Pancreas (tissue), 10 donors: ENCODE measurements at places on chromosomes 2 and 18. TPM values are rescaled to one million over a fixed set of nuclear protein-coding genes. Genes with fewer than 3 reads are reported as not detected.

GRCh38 chr2:239425631-239426030 lies 24.8 kb upstream of the HDAC4 start:
- no peaks in the 10 kb centered on the region for H3K4me1 ChIP-seq
- H3K4me3 ChIP-seq, result no peak overlapping the region
- H3K27ac ChIP-seq, result no peak overlapping the region

GRCh38 chr18:57856557-57857280 lies 53.6 kb upstream of the ATP8B1 start:
- H3K36me3 ChIP-seq, result no peaks in the 10 kb centered on the region
- no peaks in the 10 kb centered on the region for H3K4me1 ChIP-seq
- no peak overlapping the region for H3K27ac ChIP-seq
- no peak overlapping the region for H3K4me3 ChIP-seq

DNA sequence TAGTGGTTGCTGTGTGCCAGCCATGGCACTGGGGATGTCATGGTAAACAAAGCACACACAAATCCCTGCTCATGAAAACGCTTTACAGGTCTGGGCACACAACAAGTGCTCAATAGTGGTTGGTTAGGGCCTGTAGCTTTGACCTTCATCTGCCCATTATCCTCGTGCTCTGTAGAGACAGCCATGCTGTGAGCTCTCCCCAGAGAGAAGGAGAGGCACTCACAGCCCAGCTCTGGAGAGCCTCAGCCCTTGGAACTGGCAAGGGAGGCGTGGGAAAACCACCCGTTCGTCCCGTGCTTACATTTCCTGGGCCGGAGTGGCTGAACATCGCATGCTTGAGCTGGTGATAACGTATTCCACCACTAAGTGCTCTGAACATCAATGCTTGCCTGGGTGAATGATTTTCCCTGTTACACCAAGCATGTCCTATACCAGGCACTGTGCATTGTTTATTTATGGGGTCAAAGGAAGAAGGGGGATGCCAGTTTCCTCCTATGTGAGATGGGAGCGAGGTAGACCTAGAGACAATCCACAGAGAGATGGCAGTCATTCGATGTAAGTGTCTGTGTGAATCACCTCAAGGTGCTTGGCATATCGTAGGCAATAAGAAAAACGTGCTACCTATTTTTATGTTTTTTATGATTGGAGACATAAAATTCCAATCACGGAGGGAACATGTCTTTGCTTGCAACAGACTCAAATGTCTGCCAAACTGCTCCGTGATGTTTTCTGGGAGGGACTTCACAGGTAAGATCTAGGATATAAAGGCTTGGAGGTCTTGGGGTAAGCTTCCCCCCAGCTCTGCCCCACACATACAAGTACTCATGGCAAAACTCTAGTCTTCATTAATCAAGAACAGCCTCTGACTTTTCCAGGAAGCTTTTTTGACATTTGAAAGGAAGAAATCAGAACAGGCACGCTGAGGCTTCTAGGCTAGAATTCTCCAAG lies 75.5 kb downstream of the DDX1 start:
- no peak overlapping the region for H3K4me3 ChIP-seq
- no peaks in the 10 kb centered on the region for H3K4me1 ChIP-seq
- no peaks in the 10 kb centered on the region for H3K36me3 ChIP-seq
- no peak overlapping the region for H3K27ac ChIP-seq
- no peaks in the 10 kb centered on the region for H3K27me3 ChIP-seq

DNA sequence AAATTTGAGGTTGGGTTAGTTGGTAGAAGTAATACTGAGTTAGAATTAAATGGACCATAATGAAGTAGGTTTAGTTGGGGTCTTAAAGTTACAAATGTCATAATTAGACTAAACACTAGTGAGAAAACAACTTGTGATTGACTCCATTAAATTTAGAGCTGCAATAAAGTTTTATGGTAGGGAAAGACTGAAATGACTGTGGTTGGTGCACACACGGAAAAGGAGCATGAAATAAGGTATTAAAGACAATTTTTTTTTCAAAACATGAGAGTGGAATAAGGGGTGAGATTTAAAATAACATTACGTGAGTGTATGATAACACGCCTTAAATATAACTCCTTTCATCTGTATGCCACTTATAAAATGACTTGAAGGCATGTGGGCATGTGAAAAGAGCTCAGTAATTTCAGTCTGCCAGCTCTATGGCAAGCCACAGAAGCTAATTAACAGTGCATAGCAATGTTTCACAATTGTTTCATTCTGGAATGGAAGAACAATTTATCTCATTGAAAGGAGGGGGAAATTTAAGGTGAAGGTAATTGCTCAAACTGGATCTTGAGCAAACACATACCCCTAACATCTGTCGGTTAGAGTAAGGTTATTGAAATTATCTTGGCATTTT lies 1.4 kb downstream of the FRZB start:
- no peak overlapping the region for H3K27ac ChIP-seq
- H3K36me3 ChIP-seq, result no peaks in the 10 kb centered on the region
- no peaks in the 10 kb centered on the region for H3K27me3 ChIP-seq

GRCh38 chr2:29763371-29763770 lies 158.0 kb downstream of the ALK start:
- H3K36me3 ChIP-seq, result no peaks in the 10 kb centered on the region
- no peaks in the 10 kb centered on the region for H3K27me3 ChIP-seq
- H3K4me3 ChIP-seq, result no peak overlapping the region
- H3K4me1 ChIP-seq, result no peaks in the 10 kb centered on the region

DNA sequence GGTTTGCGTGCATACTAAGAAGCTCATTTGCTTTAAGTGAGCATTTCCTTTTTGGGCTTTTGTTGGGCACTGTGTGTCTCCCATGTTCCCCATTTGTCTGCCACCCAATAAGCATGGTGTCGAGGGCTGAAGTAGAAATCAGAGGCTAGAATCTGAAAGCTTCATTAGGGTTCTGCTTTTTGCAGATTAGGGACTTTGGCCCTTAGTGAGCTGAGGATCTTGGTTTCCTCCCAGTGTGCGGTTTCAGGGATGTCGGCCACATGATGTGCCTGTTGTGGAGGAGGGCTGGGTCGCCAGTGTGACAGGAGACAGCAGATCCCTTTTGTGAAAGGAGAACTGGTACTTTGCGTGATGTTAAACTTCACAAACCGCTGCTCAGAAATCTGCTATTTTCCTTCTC lies 41.1 kb downstream of the PLEKHB2 start:
- peaks cover 33% of the 10 kb centered on the region for H3K36me3 ChIP-seq
- H3K27me3 ChIP-seq, result no peaks in the 10 kb centered on the region
- no peak overlapping the region for H3K4me3 ChIP-seq
- H3K4me1 ChIP-seq, result no peaks in the 10 kb centered on the region
- no peak overlapping the region for H3K27ac ChIP-seq

DNA sequence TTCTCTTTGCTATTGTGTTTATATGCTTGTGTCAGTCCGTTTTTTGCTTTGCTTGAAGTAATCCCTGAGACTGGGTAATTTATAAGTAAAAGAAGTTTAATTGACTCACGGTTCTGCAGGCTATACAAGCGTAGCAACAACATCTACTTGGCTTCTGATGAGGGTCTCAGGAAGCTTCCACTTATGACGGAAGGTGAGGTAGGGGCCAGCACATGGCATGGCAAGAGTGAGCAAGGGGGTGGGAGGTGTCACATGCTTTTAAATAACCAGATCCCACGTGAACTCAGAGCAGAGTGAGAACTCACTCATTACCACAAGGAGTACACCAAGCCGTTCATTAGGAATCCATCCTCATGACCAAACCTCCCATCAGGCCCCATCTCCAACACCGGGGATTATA lies 540.3 kb downstream of the TDRD15 start:
- H3K4me1 ChIP-seq, result no peaks in the 10 kb centered on the region
- no peak for DNase-seq
- no peaks in the 10 kb centered on the region for H3K27me3 ChIP-seq
- no peaks in the 10 kb centered on the region for H3K36me3 ChIP-seq
- no peak overlapping the region for H3K4me3 ChIP-seq
- no peak overlapping the region for H3K27ac ChIP-seq

DNA sequence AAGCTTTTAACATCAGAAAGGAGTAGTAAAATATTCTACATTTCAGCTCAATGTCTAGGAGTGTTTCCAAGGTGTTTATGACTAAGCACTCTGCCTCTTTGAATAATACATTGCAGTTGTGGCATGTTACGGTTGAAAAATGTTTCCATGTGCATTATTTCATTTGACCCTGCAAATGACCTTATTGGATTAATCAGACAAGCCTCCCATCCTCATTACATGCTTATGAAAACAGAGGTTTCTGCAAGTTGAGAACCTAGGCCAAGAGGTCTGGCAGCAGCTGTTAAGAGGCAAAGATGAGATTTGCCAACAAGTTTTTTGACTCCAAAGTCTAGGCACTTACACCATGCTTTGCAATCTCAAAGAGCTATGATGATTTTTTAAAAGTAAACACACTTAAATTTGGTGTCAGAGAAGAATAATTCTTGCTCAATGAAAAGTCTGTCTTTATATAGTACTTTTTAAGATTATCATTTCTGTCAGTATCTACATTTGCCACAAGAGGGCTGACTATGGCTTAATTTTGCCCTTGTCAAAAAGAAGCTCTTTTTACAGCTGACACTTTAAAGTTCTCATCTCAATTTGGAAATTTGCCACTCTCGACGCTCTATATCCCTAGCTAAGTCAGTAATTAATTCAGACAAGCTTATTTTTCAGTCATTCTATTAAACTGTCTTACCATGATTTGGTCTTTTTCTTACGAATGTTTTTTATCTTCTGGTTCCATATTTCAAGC lies 260.6 kb downstream of the PAX3 start:
- no peaks in the 10 kb centered on the region for H3K4me1 ChIP-seq
- H3K27me3 ChIP-seq, result no peaks in the 10 kb centered on the region
- H3K36me3 ChIP-seq, result no peaks in the 10 kb centered on the region
- DNase-seq, result no peak
- H3K4me3 ChIP-seq, result no peak overlapping the region

DNA sequence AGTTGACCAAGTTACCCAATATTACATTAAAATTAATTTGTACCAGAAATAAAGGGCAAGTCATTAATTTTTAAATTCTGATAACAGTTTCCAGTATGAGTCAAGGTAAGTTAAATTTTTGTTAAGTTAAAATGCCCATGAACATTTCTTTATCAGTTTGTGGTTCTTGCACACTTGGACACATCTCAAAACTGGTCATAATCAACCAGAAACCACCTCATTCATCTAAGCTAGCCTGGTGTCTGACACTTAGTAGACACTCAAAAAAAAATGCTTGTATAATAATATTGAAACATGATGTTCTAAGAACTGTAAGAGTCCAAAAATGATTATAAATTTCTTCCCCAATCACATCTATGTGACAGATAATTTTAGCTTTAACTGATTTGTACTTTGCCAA lies 62.4 kb downstream of the SATB2 start:
- H3K27me3 ChIP-seq, result no peaks in the 10 kb centered on the region
- DNase-seq, result no peak
- H3K4me1 ChIP-seq, result no peaks in the 10 kb centered on the region
- H3K27ac ChIP-seq, result no peak overlapping the region

DNA sequence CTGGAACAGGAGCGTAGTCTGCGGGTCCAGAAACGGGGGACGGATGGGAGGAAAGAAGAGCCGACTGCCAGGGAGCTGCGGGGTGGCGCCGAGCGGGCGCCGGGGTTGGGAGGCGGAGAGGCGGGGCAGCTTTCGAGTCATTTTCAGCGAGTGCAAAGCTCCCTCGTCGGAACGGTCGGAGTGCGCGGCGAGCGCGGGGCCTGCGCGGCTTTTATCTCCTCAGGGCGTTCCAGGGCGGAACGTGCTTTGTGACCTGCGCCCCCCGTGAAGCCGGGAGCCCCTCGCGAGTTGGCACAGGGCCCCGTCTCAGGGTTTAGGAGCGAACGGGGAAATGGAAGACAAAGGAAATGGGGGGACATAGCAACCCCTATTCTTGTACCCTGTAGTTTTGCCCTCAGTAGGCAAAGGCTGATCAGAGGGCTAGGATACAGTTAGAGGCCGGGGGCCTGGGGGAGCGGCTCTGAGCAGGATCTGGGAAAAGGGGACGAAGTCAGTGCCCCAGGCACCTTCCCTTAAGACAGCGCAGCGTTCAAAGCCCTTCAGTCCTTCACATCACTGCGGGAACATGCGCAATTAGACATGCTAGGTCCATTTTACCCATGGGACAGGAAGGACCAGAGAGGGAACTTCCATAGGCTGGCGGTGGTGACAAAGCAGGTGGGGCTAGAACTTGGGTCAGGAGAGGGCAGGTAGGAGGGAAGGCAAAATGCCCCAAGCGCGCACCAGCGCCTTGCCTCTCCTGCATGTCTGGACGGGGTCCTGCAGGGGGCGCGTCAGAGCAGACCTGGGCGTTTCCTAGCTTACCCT lies 60.1 kb upstream of the IL1RL1 start:
- H3K4me1 ChIP-seq, result peaks cover 2% of the 10 kb centered on the region
- DNase-seq, result peak; percentile 47
- no peaks in the 10 kb centered on the region for H3K36me3 ChIP-seq
- peaks cover 4% of the 10 kb centered on the region for H3K27me3 ChIP-seq
- H3K4me3 ChIP-seq, result no peak overlapping the region

DNA sequence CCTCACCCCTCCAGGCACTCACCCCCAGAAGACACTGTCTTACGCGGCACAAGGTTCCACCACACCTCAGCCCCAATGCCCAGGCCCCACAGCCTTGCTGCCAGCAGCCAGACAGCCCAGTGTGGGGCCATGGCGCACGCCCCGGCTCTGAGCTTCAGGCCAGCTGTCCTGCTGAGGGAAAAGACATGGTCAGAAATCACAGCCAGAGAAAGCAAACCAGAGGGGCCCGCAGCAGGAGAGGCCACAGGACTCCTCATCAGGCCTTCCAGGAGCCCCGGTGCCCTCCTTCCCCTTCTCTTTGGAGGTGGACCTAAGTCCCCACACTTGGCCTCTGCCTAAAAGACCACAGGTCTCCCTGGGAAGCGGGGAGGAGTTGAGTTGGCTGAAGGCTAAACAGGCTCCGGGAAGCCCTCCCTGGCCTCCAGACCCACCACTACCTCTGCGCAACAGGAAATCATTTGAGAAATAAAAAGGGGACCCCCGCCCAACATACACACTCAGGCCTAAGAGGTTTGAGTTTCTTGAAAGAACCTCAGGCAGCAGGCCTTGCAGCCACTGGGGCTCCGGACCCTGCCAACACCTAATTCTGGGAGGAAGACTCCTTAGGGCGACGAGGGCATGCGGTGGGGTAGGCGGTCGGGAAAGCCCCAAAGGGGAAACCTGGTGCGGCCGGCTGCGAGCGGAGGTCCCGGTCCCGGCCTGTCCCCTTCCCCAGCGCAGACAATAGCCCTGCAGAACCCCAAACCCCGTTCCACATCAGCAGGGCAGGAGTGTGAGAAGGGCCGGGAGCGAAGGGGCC lies 1.9 kb downstream of the SEMA4C start:
- no peak for DNase-seq
- H3K36me3 ChIP-seq, result peaks cover 14% of the 10 kb centered on the region
- no peaks in the 10 kb centered on the region for H3K27me3 ChIP-seq
- H3K27ac ChIP-seq, result peak overlapping the region; percentile 88

GRCh38 chr2:18610090-18610489 lies 20.7 kb upstream of the NT5C1B start:
- H3K4me3 ChIP-seq, result no peak overlapping the region
- DNase-seq, result no peak
- H3K4me1 ChIP-seq, result no peaks in the 10 kb centered on the region
- no peaks in the 10 kb centered on the region for H3K27me3 ChIP-seq

GRCh38 chr2:239822146-239822831 lies 202.9 kb downstream of the NDUFA10 start:
- no peaks in the 10 kb centered on the region for H3K4me1 ChIP-seq
- no peaks in the 10 kb centered on the region for H3K36me3 ChIP-seq
- H3K27me3 ChIP-seq, result no peaks in the 10 kb centered on the region
- no peak overlapping the region for H3K4me3 ChIP-seq
- no peak overlapping the region for H3K27ac ChIP-seq
- DNase-seq, result no peak

GRCh38 chr18:10139783-10140410 lies 226.1 kb downstream of the VAPA start:
- H3K4me1 ChIP-seq, result peaks cover 6% of the 10 kb centered on the region
- no peaks in the 10 kb centered on the region for H3K36me3 ChIP-seq
- H3K27me3 ChIP-seq, result no peaks in the 10 kb centered on the region
- peak overlapping the region; percentile 53 for H3K27ac ChIP-seq

Gene PRSS56
- 0.02 TPM for polyA plus RNA-seq

Gene MC2R
- not detected for polyA plus RNA-seq

Gene GALNT5
- not detected for polyA plus RNA-seq

Gene CPLX4
- not detected for polyA plus RNA-seq

Gene ERBB4
- polyA plus RNA-seq, result 0.54 TPM
